Panc1 (cell line): ENCODE measurements at places on chromosomes 6 and 20.

DNA sequence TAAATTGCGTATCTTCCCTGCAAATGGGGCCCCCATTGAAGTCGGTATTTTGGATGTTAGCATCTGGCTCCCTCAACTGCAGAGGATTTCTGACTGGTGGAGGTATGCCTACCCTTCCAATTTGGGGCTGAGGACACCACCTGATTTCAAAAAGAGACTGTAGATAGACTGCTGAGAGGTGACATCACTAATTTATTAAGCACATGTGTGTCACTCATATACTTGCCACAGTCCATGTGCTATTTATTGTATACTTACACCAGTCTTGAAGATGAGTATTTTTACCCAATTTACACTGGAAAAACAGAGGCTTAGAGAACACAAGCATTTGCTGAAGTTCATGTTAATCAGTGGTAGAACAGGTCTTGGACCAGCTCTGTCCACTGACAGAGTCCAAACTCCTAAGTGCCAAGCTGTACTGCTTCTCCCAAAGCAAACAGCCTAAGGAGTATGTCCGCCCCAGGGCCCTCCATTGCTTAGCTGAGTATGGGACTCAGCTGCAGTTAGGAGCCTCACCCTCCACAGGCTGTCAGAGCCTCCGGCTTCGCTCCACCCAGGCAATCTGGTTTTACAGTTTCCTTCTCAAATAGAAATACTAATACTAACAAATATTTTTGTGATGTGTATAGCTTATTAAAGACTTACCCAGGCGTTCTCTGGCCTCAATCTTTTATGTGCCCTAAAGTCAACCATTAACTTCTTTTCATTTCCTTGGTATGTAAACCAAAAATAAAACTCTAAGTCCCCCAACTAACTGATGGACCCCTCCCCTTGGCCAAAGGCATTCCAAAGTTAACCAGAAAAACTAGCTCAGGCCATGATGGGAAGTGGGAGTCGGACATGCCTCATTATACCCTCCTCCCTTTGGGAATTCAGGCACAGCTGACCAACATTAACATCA lies 17.5 kb downstream of the RIN2 start:
- DNase-seq, result no peak

DNA sequence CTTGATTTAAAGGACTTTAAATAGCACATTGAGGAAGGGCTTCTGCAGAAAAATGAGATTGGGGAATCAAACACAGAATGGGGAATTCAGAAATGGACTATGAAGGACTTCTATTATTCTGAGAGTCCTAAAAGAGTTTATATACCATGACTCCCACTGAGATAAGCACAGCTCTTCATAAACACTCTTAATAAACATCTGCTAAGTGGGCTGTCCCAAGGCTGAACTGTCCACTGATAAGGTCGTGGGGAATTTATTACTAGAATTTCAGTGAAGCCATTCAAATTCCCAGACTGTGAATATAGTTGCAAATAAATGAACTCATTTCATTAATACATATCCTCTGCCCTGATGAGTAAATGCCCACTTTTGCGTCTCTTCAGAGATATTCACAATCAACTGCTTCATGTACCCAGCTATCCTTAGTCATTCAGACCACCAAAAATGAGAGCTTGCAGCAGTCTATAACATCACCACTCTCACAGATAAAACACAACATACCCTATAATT lies 468.2 kb upstream of the RUNX2 start:
- DNase-seq, result no peak

GRCh38 chr6:22036275-22036674 lies 260.6 kb downstream of the PRL start:
- DNase-seq, result peak; percentile 7

DNA sequence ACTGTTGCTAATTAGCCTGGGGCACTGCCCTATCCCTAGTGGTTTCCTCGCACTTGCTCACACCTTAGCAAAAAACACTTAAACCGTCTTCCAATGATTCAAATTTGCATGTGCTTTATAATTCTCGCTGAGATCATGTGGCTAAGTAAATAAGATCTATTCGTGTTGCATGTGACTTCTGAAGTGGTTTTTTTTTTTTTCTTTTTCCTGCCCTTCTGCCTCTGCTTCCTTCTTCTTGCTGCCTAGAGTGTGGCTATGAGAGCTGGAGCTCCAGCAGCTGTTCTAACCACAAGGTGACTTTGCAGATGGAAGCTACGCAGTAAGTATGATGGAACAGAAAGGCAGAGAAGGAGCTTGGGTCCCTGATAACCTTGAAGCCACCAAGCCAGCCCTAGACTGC lies 36.5 kb downstream of the SULF2 start:
- DNase-seq, result no peak

GRCh38 chr6:38306931-38307330 lies 332.8 kb downstream of the BTBD9 start:
- no peak for DNase-seq

GRCh38 chr20:50837532-50838321 lies 42.9 kb downstream of the BCAS4 start:
- no peak for DNase-seq

DNA sequence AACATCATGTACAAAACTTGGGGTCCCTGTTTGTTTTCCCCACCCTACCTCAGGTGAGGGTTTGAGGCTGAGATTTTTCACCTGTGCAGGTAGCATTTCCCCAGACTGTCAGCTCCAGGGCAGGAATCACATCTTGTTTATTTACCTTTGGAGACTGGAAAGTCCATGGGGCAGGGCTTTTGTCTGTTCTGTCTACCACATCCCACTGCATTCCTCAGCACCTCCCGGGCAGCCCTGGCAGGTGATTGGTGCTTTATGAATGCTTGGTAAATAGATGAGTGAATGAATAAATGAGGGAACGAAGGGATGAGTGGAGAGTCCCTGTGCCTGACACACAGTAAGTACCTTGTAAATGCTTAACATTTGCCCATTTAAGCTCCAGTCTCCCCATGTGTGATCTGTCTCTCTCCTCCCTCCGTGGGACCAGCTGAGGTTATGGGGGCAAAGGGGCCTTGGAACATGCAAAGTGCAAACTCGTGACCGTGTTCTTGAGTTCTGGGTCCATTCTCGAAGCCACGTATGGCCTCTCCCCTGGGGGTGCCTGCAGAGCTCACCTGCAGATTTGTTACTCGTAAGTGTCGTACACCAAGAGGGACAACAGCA lies 69.7 kb upstream of the PMEPA1 start:
- DNase-seq, result no peak

GRCh38 chr20:10783707-10784553 lies 110.1 kb upstream of the JAG1 start:
- no peak for DNase-seq

DNA sequence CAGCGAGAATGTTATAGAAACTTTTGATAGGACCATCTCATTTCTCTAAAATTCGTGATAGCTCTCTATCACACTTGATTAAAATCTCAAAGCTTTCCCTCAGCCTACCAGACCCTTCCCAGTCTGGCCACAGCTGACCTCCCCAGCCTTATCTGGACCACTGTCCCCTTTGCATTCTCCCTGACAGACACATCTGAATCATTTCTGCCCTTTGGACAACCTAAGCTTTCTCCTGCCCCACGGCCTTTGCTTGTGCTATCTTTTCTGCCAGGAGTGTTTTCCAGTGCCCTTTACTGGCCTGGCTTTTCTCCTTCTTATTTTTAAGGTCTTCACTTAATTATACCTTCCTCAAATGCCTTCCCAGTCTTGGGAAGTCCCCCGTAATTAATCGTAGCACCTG lies 136.0 kb upstream of the RNF24 start:
- no peak for DNase-seq
